ENCODE measurements at places on chromosomes 4 and X.

DNA sequence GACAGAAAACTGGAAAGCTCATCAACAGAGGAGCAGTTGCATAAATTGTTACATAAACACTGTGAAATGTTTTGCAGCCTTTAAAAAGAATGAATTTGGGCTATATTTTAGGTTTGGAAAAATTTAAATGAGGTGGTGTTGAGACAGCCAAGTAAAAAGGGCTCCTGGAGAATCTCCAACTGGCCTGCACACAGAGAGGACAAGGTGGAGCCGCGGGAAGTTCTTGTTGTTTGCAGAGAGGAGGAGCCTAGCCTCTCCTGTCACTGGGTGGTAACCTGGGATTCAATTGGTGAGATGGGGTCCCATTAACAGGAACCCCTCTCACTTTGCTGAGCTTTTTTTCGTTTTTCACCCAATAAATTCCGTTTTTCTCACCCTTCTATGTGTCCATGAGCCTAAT is 13.4 kb downstream of the GIMD1 start:
- DNase-seq = no peak

DNA sequence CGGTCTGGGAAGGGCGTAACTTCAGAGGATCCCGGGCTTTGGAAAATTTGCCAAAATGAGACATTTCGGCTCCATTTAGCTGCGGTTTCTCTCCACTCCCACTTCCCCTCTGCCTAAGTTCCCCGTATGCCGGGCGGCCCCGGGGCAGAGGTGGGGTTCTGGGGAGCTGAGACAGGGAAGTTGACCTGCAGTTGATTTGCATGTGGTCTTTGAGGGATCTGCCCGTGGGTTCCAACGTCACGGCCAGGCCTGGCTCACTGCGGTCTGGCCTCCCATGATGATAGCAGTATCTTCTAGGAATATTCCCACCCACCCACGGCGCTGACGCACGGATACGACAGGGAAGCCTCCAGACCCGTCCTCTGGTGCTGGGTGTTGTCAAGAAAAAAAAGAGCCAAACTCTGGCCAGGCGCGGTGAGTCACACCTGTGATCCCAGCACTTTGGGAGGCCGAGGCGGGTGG is 27.3 kb upstream of the CRLF2 start:
- DNase-seq = no peak

DNA sequence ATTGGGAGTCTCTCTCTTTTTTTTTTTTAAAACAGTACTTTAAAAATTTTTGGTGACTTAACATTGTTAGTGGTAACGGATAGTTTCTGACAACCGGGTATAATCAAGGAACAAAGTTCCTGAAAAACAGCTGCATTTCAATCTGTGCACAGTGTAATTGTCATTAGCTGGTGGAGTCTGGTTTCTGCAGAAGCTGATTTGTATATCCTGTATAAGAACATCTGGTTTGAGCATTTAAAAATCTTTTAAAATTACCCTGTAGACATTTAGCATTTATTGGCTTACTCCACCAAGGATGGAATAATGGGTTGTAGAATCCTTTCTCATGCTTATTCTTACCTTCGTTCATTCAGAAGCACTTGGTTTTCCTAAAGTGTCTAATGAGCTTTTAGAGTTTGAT is 11.2 kb downstream of the JADE1 start:
- no peak for DNase-seq

DNA sequence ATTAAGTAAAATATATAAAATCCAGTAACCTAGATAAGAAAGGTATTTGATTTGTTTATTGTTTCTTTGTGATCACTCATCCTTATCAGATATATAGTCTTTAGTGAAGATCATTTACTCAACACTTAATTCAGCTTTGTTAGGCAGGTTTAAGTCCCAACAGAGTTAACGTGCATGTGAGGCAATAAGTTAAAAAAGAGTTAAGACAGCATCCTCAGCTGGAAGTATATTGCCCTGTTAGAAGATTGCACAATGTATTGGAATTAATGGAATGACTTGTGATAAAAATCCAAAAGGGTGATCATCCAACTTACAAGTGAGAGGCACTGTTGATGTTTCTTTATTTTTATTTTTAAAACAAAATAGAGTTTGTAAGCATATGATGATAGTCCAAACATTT is 1162.1 kb downstream of the RAPGEF2 start:
- DNase-seq = no peak

DNA sequence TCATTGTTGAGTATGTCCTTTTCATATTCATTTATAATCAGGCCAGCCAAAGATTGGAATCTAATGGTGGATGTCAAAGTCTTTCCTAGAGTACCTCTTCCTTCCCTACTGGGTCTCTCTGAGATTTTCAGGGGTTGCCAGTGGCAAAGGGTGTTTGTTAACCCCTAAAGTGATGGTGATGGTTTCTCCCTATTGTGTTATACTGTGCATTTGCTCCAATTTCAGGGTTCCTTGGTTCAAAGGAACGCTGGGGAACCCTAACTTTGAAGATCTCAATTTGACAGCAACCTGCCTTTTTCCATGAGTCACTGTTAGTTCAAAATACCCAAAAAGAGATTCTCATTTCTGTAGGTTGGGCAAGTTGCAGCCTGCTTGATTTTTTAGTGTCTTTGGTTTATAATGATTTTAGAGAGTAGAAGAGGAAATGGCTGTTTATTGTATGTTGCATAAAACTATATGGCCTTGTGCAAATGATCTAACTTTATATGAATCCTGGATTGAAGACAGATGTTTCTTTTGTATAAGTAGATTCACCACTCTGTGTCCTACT is 23.0 kb downstream of the GAB1 start:
- no peak for DNase-seq
